ENCODE measurements at places on chromosomes 2 and 18. TPM values are rescaled to one million over a fixed set of nuclear protein-coding genes. Genes with fewer than 3 reads are reported as not detected.

Gene NT5C1B
- not detected for polyA plus RNA-seq

Gene COLEC12
- polyA plus RNA-seq = 0.83 TPM

GRCh38 chr2:196967116-196967515, 40.6 kb upstream of the PGAP1 start:
- DNase-seq = peak; percentile 53

DNA sequence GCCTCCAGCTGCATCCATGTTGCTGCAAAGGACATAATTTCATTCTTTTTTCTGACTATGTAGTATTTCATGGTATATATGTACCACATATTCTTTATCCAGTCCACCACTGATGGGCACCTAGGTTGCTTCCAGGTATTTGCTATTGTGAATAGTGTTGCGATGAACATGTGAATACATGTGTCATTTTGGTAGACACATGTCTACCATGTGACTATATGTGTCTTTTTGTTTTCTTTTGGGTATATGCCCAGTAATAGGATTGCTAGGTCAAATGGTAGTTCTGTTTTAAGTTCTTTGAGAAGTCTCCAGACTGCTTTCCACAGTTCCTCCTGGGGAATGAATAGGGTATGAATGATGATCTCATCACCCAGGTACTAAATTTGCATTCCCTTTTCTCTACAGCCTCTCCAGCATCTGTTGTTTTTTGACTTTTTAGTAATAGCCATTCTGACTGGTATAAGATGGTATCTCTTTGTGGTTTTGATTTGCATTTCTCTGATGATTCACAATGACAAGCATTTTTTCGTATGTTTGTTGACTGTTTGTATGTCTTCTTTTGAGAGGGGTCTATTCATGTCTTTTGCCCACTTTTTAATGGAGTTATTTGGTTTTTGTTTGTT, 35.6 kb upstream of the FEZ2 start:
- DNase-seq = peak; percentile 16

- no peak for DNase-seq
These were observed 3.5 kb upstream of the PPP1CB start for GRCh38 chr2:28748176-28748575.

DNA sequence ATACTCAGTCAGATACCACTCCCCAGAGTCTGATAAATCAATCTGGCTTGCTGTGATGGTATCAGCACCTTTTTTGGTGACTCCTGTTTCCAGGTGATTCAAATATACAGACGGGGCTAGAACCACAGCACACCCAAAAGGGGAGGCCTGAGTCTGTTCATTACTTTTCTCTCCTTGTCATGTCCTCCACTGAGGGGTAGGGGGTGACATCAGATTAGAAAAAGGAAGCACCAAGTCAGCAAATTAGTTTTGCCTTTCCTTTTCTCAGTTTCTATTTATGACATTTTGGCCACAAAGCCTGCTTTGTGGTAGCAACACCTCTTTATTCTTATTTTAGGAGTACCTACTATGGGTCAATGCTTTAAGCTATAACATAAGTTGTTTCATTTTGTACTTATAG, 127.4 kb downstream of the CCDC102B start:
- no peak for DNase-seq

DNA sequence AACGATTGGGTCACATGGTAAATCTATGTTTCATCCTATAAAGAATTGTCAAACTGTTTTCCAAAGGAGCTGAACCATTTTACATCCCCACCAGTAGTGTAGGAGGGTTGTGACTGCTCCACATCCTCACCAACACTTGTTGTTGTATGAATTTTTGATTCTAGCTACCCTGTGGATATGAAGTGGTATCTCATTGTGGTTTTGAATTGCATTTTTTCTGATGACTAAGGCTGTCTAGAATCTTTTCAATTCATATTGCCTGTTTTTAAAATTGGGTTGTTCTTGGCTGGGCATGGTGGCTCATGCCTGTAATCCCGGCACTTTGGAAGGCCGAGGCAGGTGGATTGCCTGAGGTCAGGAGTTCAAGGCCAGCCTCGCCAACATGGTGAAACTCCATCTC, 44.5 kb downstream of the TXNL1 start:
- DNase-seq = peak; percentile 42

- no peak for DNase-seq
These were observed 529.1 kb upstream of the MEX3C start for GRCh38 chr18:51726614-51727013.

GRCh38 chr2:10880586-10881321, 31.0 kb upstream of the KCNF1 start:
- DNase-seq = no peak

DNA sequence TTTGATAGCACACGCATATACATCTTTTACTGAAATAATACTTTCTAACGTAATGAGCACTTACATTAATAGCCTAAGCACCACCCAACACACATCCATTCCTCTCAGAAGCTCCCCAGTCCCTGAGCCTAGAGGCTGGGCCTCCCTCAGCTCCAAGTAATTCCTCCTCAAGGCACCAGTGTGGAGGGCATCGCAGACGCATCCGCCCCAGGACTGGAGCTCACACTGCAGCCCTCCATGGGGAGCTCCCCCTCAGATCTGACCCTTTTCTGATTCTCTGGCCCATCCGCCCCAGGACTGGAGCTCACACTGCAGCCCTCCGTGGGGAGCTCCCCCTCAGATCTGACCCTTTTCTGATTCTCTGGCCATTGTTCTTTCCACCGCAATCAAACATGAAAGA, 60.4 kb upstream of the SNTG2 start:
- no peak for DNase-seq

GRCh38 chr2:191291471-191291870, 46.3 kb downstream of the MYO1B start:
- DNase-seq = no peak

- no peak for DNase-seq
These were observed 14.7 kb downstream of the USP34 start for GRCh38 chr2:61456070-61456745.

Gene MROH2A
- polyA plus RNA-seq = not detected

- no peak for DNase-seq
These were observed 3.0 kb upstream of the MARCHF4 start for GRCh38 chr2:216375286-216375685.

Gene RAB12
- polyA plus RNA-seq = 19.2 TPM

Measured in IMR-90 (cell line).